Chondrocyte (in vitro differentiated cells): ENCODE measurements at places on chromosomes 13 and 19. TPM values are rescaled to one million over a fixed set of nuclear protein-coding genes. Genes with fewer than 3 reads are reported as not detected.

DNA sequence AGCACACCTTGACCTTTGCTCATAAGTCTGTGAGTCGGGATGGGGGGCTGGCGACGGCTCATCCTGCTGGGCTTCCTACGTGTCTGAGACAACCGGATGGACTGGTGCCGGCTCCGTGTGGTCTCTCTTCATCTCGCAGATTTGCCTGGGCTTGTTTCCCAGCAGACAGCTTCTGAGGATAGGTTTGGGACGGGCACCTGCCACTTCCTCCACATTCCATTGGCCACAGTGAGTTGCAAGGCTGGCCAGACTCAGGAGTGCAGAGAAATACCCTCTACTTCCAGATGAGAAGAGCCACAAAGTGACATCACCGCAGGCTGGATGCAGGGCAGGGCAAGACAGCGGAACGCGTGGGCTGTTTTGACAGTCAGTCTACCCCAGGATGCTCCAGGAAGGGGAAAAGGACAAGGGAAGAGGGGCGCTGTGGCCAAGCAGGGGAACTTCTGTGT lies 48.1 kb downstream of the IRS2 start:
- H3K27ac ChIP-seq, result no peak overlapping the region
- H3K4me1 ChIP-seq, result peaks cover 10% of the 10 kb centered on the region
- H3K36me3 ChIP-seq, result no peaks in the 10 kb centered on the region
- H3K27me3 ChIP-seq, result no peaks in the 10 kb centered on the region

- H3K4me1 ChIP-seq, result peaks cover 5% of the 10 kb centered on the region
- DNase-seq, result no peak
- no peak overlapping the region for H3K27ac ChIP-seq
- H3K27me3 ChIP-seq, result peaks cover 31% of the 10 kb centered on the region
- H3K36me3 ChIP-seq, result no peaks in the 10 kb centered on the region
Measured at GRCh38 chr13:111508902-111509509, 188.6 kb downstream of the TEX29 start.

GRCh38 chr19:55656988-55657747 lies 2.3 kb downstream of the U2AF2 start:
- H3K4me1 ChIP-seq, result peaks cover 39% of the 10 kb centered on the region
- H3K27me3 ChIP-seq, result no peaks in the 10 kb centered on the region
- peak overlapping the region; percentile 99 for H3K4me3 ChIP-seq
- peaks cover 5% of the 10 kb centered on the region for H3K36me3 ChIP-seq
- peak overlapping the region; percentile 57 for H3K27ac ChIP-seq

DNA sequence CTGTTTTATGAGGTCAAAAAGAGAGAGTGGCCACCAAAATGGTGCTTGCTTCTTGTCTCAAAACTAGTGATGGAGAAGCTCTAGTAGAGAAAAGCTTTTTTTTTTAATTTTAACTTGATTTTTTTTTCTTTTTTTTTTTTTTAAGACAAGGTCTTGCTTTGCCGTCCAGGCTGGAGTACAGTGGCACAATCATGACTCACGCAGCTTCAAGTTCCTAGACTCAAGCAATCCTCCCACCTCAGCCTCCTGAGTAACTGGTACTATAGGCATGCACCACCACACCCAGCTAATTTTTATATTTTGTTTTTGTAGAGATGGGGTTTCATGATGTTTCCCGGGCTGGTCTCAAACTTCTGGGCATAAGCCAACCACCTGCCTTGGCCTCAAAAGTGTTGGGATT lies 279.0 kb downstream of the TBC1D4 start:
- H3K36me3 ChIP-seq, result peaks cover 6% of the 10 kb centered on the region
- H3K27me3 ChIP-seq, result no peaks in the 10 kb centered on the region
- H3K4me1 ChIP-seq, result peaks cover 21% of the 10 kb centered on the region
- no peak overlapping the region for H3K4me3 ChIP-seq
- no peak overlapping the region for H3K27ac ChIP-seq

DNA sequence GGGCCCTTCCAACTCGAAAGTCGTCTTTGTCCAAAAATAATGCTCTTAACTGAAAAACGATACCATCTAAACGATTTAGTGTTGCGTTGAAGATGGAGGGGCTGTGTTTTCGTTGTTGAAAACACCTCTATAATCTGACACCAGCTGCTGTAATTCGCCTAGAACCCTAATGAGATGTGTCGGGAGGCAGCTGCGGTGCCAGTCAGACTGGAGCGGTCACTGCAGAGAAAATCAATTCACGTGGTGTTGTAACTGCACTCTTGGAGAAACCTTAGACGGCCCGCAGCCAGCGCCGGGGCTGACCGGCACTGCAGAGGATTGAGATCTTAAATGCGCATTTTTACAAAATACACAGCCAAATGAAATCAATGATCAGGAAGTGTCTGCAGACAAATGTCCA lies 339.1 kb downstream of the ZNF536 start:
- DNase-seq, result no peak
- H3K4me1 ChIP-seq, result no peaks in the 10 kb centered on the region
- no peak overlapping the region for H3K4me3 ChIP-seq
- H3K36me3 ChIP-seq, result no peaks in the 10 kb centered on the region
- no peak overlapping the region for H3K27ac ChIP-seq

DNA sequence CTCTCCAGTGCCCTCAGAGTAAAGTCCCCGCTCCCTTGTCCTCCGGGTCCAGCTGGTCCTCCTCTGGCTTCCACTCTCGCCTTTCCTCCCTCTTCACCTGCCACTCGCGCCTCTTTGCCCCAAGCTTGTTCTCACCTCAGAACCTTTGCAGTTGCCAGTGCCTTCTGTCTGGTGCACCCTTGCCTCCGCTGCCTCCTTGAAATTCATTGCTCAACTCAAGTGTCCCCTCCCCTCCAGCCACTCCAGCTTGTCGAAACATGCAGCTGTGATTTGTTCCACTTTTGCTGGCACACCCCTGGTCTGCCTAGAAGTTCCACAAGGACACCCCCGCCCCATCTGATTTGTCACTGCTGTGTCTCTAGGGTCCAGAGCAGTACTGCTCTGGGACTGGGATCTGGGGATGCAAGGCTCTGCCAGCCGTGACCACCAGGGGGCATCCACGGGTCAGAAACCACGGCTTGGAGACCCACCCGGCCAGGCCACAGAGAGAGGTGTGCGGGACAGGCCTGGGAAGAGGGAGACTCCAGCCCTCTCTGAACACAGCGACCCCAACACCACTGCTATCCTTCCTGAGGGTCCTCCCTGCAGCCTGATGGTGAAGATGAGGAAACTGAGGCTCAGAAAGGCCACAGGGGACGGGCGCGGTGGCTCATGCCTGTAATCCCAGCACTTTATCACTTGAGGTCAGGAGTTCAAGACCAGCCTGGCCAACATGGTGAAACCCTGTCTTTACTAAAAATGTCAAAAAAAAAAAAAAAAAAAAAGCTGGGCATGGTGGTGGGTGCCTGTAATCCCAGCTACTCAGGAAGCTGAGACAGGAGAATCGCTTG lies 49.9 kb downstream of the AP1M1 start:
- peaks cover 12% of the 10 kb centered on the region for H3K27me3 ChIP-seq
- peaks cover 11% of the 10 kb centered on the region for H3K4me1 ChIP-seq
- H3K4me3 ChIP-seq, result no peak overlapping the region
- DNase-seq, result no peak

DNA sequence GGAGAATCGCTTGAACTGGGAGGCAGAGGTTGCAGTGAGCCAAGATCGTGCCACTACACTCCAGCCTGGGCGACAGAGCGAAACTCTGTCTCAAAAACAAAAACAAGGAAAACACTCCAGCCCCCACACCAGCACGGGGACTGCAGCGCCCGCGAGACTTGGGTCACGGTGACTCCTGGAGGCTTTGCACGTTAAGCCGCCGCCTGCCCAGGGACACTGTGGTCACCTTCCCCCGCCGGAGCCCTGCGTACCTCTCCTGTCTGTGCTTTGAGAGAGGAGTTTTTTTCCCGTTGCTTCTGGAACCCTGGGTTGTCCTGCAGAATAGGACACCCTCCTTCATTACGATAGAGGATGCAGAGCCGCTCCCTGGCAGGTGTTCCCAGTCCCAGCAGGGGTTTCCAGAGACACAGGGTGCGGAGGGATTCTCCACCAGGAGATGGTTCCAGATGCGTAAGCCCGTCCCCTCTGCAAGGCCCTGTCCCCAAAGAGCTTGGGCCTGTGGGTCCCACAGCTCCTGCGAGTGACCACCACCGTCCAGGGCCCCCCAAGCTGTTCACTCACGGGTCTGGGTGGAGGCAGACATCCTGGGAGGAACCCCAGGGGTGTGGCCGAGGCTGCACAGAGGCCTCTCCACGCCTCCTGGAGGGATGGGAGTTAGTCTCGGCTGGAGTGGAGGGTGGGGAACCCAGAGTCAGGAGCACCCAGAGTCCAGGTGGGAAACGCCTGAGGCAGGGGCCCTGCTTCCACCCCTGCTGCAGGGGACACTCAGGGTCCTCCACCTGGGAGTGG lies 42.8 kb upstream of the NDUFS7 start:
- H3K27me3 ChIP-seq, result peaks cover 2% of the 10 kb centered on the region
- no peak for DNase-seq
- no peak overlapping the region for H3K27ac ChIP-seq
- H3K4me1 ChIP-seq, result no peaks in the 10 kb centered on the region
- H3K4me3 ChIP-seq, result no peak overlapping the region
- H3K36me3 ChIP-seq, result no peaks in the 10 kb centered on the region

- H3K27ac ChIP-seq, result no peak overlapping the region
- no peaks in the 10 kb centered on the region for H3K36me3 ChIP-seq
- DNase-seq, result no peak
- H3K4me1 ChIP-seq, result peaks cover 37% of the 10 kb centered on the region
Measured at GRCh38 chr13:33644581-33645543, 173.1 kb upstream of the RFC3 start.

GRCh38 chr13:81874253-81874652 lies 1533.3 kb upstream of the SPRY2 start:
- DNase-seq, result no peak
- H3K4me3 ChIP-seq, result no peak overlapping the region
- no peak overlapping the region for H3K27ac ChIP-seq
- no peaks in the 10 kb centered on the region for H3K27me3 ChIP-seq

DNA sequence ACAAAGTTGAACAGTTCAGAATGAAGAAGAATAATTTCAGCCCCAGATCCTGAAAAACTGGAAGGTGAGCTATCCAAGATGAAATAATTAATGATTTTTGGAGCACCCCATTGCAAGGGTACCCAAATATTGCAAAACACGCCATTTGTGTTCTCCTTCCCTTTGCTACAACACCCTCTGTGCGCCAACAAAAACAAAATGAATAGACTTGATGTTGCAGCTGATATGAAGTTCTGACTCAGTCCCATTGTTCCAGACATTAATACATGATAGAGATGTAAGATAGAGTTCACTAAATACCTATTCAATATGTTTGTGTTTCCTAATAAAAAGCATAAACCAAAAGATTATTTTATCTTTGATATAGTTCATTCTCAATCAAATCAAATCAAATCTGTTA lies 287.5 kb upstream of the SOX21 start:
- DNase-seq, result no peak
- no peak overlapping the region for H3K27ac ChIP-seq
- H3K27me3 ChIP-seq, result peaks cover 3% of the 10 kb centered on the region
- H3K36me3 ChIP-seq, result no peaks in the 10 kb centered on the region
- peaks cover 12% of the 10 kb centered on the region for H3K4me1 ChIP-seq
- H3K4me3 ChIP-seq, result no peak overlapping the region

GRCh38 chr19:43798546-43799409 lies 3.5 kb downstream of the LYPD5 start:
- no peak overlapping the region for H3K27ac ChIP-seq
- peaks cover 9% of the 10 kb centered on the region for H3K4me1 ChIP-seq
- no peak for DNase-seq
- peaks cover 46% of the 10 kb centered on the region for H3K27me3 ChIP-seq

DNA sequence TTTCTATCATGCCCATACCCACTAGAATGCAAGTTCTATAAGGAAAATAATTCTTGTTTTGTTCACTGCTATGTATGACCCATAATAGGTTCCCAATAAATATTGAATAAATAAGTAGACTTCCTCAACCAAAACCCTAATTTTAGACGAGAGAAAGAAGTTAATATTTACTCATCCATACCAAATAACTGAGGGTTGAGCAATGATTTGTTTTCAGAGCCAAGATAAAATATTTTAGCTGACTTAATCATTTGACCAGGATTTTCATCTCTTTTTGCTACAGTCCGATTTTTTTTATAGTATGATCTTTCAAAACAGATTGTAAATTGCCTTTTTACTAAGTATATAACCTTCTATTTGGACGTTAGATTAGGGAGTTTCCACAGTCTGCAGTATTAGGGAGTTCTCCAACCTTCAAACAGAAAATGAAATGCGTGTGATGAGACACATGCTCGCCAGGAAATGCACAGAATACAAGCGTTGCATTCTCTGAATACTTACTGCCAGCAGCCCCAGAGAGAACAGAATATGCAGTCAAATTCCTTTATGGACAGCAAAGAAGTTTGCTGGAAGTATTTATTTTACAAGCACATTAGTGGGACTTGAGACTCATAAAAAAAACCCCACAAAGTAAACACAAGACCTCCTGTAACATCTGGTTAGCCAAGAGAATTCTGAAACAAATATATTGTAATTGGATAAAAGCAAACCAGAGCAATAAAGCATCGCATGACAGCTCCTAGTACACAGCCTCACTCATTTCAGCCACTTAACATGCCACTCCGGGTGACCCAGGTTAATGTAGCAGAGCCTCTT lies 230.0 kb downstream of the MYO16 start:
- H3K4me3 ChIP-seq, result peak overlapping the region; percentile 57
- H3K27ac ChIP-seq, result peak overlapping the region; percentile 87
- H3K27me3 ChIP-seq, result no peaks in the 10 kb centered on the region
- H3K36me3 ChIP-seq, result no peaks in the 10 kb centered on the region

DNA sequence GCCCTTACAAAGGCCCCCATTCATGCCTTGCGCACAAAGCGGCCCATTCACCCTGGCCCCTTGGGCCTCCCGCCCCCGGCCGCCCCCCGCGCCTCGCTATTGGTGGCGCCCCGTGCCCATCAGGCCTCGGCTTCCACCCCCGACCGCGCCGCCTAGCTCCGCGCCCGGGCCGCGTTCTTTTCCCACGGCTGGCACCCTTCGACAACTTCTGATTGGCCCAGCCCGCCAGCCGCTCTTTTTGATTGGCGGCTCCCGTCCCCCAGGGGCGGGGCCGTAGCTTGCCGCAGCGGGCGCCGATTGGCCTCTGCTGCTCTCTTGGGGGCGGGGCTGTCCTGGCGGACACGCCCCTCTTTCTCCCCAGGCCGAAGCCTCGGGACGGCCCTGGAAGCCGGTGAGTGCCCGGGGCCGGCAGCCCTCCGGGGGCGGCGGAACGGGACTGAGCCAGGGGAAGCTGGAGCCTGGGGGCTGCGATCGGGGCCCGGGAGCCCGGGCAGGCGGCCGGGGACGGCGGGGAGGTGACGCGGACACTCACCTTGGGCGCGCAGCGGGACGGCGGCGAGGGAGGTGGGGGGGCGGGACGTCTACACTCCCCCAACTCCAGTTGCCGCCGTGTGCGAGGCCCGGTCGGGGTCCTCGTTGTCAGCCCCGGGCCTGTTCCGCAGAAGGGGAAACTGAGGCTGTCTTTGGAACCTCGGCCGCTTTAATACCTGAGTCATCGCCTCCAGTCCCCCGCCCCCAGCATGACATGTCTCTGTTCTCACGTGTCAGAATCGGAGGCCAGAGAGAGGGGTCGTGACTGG lies at the start of gene MYH14:
Gene MYH14 (plus strand): TSS at position 342 of the 800 bp plus-strand sequence. CDS start 6,744 bp downstream, outside the sequence.
- H3K27me3 ChIP-seq, result peaks cover 26% of the 10 kb centered on the region
- peak within 1 kb of the TSS; percentile 61 for H3K4me3 ChIP-seq
- peaks cover 1% of the 10 kb centered on the region for H3K36me3 ChIP-seq

GRCh38 chr13:111646456-111646855 lies 326.0 kb downstream of the TEX29 start:
- no peak overlapping the region for H3K27ac ChIP-seq
- no peak for DNase-seq
- H3K4me1 ChIP-seq, result no peaks in the 10 kb centered on the region
- H3K36me3 ChIP-seq, result no peaks in the 10 kb centered on the region

The CD37 gene
- not detected in 3 replicates for total RNA-seq

The SELENOV gene
- total RNA-seq, result not detected in 3 replicates

The FARP1 gene
- 237 to 331 TPM (median 328 TPM) in 3 replicates for total RNA-seq

The ZNF558 gene
- total RNA-seq, result 15.2 to 18.4 TPM (median 15.5 TPM) in 3 replicates

The SRRM5 gene
- 0.12 to 0.27 TPM in 2 of 3 replicates, not detected in the other for total RNA-seq

The SPIB gene
- total RNA-seq, result not detected in 3 replicates

The PCDH8 gene
- total RNA-seq, result not detected in 3 replicates

The CGB8 gene
- 1.7 to 3.1 TPM (median 2.4 TPM) in 3 replicates for total RNA-seq

The FCAR gene
- total RNA-seq, result not detected in 3 replicates
